ENCODE measurements at places on chromosomes 5 and 9.

GRCh38 chr5:4335078-4335477 is 739.4 kb downstream of the IRX1 start:
- DNase-seq, result no peak

DNA sequence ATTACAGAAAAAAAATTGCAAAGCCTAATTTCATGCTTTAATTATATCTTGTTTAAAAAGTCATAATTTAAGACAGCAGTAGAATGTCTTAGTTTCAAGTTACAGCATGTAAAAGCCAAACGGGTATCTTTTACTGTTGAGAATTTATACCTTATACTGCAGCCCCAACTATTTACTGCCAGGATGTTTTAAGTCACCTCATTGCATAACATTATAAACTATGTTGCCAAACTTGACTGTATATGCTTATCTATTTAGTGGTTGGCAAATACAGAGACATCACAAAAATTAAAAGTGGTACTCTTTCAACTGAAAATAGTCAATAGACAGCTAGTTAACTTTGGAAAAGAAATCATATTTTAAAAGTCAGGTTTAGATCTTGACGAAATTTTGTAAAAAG is 119.5 kb downstream of the EDIL3 start:
- DNase-seq, result no peak

DNA sequence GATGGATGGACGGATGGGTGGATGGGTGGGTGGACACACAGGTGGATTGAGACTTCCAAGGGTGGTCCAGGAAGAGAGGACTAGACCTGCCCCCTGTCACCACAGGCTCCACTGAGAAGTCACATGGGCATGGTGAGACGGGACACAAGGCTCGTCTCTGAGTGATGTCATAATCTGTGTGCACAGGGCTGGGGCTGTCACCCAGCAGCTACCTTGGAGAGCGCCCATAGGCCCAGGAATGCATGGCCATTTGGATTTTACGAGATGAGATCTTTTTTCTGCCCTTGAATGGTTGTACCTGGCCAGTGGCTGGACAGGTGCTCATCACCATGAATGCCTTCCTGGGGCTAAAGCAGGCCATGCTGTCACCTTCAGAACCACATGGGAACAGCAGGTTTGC is 3.1 kb downstream of the OLFM1 start:
- no peak for DNase-seq

DNA sequence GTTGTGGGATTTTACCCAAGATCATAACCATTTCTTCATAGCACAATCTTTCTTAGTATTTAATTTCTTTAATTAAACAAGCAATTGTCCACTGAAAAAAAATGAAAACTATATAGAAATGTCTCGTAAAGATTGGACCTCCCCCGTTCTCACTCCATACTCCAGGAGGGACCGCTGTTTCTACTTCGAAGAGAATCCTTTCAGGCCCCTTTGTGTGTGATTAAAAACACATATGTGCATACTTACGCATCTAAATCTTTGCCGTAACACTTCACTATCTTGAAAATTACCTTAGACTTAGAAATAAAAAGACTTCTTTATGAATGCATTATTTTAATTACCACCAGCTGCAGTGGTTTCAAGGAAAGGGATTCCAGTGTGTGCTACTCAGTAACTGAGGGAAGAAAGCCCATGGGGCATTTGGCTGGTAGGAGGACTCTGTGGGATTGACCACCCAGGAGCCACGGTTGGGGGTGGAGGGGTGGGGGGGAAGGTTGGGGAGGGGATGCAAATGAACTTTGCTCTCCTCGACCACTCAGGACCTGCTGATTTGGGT is 209.1 kb downstream of the FAM114A2 start:
- DNase-seq, result no peak

- DNase-seq, result no peak
Observed at GRCh38 chr9:34254141-34254913, 74.7 kb downstream of the KIF24 start.

GRCh38 chr5:89722538-89722937 is 687.0 kb downstream of the CETN3 start:
- DNase-seq, result no peak

- DNase-seq, result no peak
Observed at GRCh38 chr5:139474890-139475791, 4.3 kb downstream of the SMIM33 start.

- no peak for DNase-seq
Observed at GRCh38 chr5:84260140-84260539, 124.5 kb downstream of the EDIL3 start.

All from mesothelial cell of epicardium (in vitro differentiated cells).